ENCODE measurements at places on chromosomes 7 and 10.
A peak's percentile ranks its signal among the peaks of the same experiment; 100 is the strongest.

- no peak for DNase-seq
Measured at GRCh38 chr7:111827863-111828504, 265.7 kb upstream of the IMMP2L start.

DNA sequence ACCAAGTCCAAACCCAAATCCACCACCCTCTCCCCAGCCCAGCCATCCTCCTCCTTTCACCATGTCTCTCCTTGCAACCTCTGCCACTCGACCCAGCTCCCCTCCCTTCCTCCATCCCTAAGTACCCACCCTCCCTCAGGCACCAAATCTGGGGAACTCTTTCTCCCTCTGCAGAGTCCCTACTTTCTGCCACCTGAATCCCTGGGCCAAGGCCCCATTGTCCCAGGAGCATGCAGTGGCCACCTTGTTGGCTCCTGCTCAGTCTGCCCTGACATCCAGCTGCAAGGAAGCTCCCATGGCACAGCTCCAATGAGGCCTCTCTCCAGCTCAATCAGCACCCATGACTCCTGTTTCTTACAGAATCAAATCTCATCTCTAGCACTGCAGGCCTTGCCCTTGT is 5.5 kb upstream of the UNC5B start:
- DNase-seq = no peak

DNA sequence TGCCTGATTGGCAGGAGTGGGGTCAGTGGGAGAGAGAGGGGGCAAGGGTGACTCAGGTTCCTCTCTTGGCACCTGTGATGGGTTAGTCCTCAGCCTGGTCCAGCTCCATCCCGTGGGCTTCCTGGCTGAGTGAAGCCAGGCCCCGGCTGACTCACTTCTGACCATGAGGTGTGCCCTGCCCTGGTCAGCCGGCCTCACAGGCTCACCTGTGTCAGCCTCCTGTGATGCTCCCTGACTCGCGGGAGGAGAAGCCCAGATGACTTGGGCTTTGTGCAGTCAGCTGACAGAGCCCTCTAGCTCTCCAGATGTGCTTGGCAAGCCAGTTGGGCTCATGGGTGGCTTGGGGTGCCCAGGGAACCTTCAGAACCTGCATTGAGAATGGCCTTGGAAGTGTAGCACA is 16.0 kb upstream of the PPIF start:
- DNase-seq = peak; percentile 82

GRCh38 chr7:106871793-106872571 is 6.9 kb downstream of the PIK3CG start:
- no peak for DNase-seq

DNA sequence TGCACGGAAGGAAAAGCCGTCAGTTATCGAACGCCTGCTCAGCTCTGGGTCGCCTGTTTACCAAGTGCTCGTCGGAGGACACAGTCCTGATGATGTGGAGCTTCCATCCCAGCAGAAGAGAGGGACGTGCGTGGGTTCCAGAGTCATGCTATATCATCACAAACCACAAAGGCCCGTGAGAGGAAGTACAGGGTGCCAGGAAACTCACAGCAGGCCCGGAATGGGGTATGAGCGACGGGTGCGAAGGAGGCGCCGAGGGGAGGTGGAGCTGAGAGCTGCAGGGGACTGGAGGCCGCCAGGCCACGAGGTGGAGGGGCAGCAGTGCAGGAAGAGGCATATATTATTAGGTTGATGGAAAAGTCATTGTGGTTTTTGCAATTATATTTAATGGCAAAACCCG is 102.5 kb downstream of the ACTR3B start:
- no peak for DNase-seq

GRCh38 chr10:91284486-91285090 is 64.1 kb downstream of the PCGF5 start:
- DNase-seq = no peak

DNA sequence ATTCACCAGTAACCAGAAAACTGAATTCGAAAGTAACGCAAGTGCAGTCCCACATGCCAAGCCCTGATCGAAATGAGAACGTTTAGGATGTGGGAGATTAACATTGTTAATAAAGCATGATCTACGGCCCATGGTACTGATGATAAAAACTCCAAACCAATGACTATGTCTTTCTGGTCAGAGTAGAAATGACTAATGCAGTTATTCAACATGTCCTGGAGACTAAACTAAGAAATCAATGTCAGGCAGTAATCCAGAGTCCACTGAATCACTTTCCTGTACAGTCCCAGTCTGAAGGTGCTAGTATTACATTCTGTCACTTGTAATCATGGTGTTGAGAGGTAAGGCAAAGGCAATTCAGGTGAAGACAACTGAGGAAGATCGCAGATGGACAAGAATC is 14.4 kb downstream of the NPSR1 start:
- no peak for DNase-seq

DNA sequence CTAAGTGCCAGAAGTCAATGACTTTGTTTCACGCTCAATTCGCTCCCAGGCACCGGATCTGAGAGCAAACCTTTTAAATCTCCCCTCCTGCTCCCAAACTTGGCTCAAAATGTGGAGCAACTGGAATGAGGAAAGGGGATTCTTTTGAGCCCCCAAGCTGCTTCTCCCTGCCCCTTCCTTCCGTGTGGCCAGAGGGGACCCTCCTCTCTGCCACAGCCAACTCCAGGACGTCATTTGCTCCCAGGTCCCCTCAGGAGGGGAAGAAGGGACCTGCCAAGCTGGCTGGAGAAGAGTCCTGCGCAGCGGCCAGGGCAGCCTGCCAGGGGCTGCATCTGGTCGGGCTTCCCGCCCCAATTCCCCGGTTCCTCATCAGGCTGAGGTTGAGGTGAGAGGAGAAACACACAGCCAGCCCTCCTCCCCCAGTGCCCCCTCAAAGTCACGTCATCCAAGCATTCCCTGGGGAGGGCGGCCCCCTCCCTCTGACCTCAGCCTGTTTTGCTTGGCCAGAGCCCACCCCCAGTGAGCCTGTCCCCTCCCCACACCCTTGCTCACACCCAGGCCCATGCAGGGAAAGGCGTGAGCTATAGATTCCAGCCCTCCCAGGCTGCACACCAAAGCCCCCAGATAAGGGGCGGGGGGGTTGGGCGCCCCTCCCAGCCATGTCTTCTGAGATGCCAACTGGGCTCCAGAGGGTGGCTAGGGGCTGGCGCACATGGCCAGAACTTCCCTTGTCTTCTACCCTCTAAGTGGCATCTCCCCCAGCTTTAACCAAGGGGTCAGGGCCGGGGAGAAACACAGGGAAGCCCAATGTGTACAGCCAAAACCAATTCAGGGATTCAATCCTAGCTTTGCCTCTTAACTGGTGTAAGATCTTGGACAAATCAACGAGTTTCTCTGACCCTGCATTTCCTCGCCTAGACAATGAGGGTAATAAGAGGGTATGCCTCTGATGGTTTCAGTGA is 35.0 kb downstream of the SH3PXD2A start:
- DNase-seq = no peak

- no peak for DNase-seq
Measured at GRCh38 chr10:70456164-70456563, 14.7 kb upstream of the NODAL start.

- no peak for DNase-seq
Measured at GRCh38 chr10:103021900-103022293, 103.8 kb downstream of the CNNM2 start.

DNA sequence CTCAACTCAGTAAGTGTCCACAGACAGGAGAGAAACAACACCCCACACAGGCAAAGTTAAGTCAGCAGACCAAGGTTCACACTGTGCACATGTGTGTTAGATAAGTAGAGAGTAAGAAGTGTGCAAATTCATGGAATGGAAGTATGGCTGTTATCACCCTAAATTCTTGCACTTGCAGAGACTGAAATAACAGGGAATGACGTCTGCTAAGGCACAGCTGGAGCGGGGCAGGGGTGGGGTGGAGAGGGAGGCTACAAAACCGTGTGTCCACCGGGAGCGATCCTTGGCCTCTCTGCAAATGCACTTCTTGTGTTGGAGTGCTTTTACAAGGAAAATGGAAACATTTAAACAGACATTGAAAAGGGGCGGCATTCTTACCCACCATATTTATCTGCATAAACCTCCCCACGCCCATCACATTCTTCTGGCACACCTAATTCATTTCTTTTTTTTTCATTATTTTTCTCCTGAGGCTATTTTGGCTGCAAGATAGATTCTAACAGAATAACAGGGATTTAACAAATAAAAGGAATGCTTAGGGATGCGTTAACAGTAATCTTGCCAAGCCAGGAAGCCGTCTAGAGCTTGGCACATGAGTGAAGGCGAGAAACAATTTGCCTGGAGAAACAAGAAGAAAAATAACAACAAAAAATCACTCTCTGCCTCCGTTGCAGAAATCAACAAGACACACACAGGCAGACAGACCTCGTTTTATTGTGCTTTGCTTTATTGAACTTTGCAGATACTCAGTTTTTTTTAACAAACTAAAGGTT is 30.1 kb downstream of the TNS3 start:
- DNase-seq = no peak

- DNase-seq = no peak
Measured at GRCh38 chr10:15625261-15625660, 94.5 kb downstream of the ITGA8 start.

DNA sequence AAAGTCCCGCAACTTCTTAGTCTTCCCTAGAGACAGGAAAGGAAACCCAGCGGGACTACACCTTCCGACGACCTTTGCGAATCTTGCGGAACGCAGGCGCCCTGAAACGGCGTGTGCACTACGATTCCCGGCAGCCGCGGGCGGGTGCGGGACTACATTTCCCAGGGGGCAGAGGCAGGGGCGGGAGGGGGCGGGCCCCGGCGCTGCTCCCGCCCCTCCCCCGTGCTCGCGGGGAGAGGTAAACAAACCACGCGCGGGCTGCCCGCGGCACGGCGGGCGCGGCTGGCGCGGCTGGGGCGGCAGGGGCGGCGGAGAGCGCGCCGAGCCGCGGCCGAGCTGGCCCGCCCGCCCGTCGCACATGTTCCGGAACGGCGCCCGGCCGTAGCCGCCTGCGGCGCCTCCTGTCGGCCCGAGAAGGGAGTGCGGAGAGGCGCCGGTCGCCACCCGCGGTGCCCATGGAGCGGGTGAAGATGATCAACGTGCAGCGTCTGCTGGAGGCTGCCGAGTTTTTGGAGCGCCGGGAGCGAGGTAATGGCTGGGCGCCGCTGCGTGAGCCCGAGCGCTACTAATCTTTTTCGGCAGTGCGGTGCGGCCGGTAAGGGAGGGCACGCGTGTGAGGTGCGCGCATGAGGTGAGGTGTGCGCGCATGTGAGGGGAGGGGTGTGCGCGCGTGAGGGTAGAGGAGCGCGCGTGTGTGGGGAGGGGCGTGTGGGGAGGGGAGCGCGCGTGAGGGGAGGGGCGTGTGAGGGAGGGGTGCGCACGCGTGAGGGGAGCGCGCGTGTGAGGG is 18.5 kb downstream of the MXI1 start:
- DNase-seq = peak; percentile 97

DNA sequence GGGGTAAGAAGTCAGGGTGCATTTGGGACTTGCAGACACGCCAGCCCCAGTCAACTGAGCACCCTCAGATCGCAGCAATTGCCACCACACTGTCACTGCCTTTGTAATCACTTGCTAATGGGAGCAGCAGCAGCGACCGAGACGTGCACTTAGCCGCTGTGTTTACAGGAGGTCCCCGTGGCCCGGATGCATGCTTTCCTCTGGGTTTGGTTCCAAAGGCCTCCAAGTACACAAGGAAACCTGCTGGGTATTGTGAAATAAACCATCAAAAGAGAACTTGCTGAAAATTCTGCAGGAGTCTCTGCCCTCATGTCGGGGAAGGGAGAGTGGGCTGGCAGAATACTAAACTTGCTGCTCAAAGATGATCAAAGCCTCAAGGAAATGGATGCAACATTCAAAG is 341.7 kb downstream of the DNAJB6 start:
- no peak for DNase-seq

DNA sequence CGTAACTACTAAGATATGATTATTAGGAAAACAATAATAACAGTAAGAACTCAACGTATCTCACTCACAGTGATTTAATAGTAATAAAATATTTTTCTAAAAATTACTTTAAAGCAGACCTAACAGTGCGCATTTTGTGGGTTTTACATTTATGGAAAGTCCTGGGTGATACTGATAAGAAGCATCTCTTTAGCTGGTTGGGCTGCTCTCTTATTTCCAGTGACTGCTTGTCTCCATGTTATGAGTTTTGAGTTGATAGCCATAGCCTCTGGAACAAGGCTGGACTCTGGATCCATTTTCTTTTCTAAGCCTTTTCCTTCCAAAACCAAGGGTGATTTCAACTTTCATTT is 29.5 kb upstream of the INHBA start:
- DNase-seq = no peak

DNA sequence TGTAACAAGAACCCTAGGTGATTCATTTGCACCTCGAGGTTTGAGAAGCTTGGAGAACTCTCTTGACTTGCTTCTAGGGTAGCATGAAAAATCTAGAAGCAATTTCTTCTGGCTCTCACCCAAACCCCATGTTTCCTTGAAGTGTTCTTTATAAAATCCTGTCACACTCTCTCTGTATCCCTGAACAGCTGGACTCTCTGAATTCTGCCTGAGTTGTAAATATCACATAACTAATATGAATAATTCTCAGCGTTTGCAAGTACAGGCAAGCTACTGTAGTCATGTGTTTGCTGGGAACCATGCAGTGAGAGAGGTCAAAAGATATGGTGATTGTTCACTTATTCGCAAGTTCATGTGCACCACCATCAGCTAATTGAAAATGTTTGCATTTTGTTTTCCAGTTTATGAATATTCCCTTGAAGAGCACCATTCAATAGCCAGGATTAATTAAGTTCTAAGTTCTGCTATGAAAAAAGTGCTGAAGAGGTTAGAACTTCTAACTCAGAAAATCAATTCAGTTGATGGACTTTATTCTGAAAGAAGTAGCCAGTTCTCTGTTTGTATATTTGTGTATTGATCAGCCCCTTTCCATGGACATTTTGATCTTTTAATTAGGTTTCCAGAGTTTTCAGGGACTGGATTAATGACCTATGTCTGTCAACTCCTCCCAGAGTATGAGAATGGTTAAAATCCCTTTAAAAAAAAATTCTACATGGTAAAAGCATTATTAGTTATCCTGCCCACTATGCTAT is 243.0 kb downstream of the PLXDC2 start:
- DNase-seq = no peak

- DNase-seq = no peak
Measured at GRCh38 chr7:144410441-144410840, 6.9 kb upstream of the NOBOX start.

GRCh38 chr7:143479055-143479766 is 1.5 kb downstream of the TAS2R41 start:
- DNase-seq = no peak

DNA sequence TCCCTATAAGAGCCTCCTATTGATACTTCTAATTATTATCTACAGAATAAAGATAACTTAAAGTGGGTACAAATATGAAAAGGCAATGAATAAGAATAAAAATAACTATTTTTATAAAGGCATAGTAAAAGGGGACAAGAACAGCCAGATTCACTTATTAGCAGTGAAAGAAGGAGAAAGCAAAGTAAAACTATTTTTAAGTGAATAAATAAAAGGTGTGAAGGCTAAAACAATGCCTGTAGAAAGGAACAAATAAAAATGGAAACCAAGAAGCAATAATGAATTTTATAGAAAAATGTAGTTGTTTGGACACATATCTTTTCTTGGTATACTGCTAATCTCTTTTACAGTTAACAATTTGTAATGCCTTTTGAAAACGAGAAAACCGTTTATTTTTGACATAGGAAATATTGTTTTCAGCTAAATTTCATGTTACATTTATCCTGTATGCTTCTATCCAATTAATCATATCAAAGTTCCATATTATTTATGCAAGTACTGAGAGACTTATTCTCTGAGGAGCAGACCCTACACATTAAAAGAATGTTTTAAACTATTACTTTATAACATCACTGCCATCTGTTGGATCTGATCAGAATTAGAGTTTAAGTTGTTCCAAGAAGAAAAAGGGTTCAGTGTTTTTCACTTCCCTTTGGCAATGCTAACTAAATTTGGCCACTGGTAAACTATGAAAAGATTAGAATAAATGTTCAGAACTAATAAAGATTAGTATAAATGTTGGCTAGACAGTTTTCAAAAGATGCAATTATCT is 59.1 kb downstream of the ARMC3 start:
- DNase-seq = no peak
